ENCODE measurements at places on chromosomes 3 and 15.

DNA sequence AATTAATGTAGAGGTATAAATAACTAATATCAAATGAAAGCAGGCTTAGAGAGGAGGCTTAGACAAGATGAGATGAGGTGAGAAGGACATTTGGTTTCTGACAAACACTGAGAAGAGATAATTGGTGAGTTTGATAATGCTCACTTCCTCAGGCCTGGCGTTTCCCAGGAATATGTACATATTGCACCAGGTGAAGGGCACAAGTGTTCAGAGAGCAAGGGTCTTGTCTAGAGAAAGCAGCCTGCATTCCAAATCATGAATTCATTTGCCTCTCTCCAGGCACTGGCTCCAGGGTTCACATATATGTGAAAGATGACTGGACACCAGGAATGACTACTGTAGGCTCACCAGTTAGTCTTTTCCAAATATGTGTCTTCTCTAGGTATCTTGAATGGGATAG lies 48.0 kb upstream of the LPP start:
- DNase-seq = no peak

GRCh38 chr3:12399226-12399625 lies 85.1 kb upstream of the TSEN2 start:
- DNase-seq = no peak

DNA sequence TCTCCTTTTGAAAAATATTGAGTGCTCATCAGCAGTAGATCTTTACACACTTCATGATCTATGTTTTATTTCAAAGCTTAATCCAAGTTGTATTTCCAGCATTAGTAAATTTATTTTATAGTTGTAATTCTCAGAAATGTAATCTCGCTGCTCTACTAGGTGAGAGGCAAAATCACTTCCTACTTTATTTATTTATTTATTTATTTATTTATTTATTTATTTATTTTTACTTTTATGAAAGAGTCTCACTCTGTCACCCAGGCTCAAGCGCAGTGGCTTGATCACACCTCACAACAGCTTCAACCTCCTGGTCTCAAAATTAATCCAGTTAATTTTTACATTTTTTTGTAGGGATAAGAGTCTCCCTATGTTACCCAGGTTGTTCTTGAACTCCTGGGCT lies 127.9 kb downstream of the CHL1 start:
- no peak for DNase-seq

GRCh38 chr3:139239550-139239949 lies 104.3 kb upstream of the MRPS22 start:
- DNase-seq = no peak
